ENCODE measurements at places on chromosomes 2 and 18. TPM values are rescaled to one million over a fixed set of nuclear protein-coding genes. Genes with fewer than 3 reads are reported as not detected.

GRHL1 gene
- total RNA-seq = 1.7 TPM

UGT1A9 gene
- total RNA-seq = not detected

TXNL4A gene
- 46.6 TPM for total RNA-seq

NT5DC4 gene
- total RNA-seq = not detected

FIGN gene
- 1.6 TPM for total RNA-seq

SEPTIN10 gene
- 73.1 TPM for total RNA-seq

HTR2B gene
- total RNA-seq = 159 TPM

LPIN1 gene
- total RNA-seq = 69.6 TPM

ZEB2 gene
- 40.6 TPM for total RNA-seq

TMEM182 gene
- total RNA-seq = 1.3 TPM

GRCh38 chr18:3447895-3448837 is 1.8 kb upstream of the TGIF1 start:
- DNase-seq = peak; percentile 99

- no peak for DNase-seq
Measured at GRCh38 chr2:105175231-105175630, 66.3 kb upstream of the GPR45 start.

DNA sequence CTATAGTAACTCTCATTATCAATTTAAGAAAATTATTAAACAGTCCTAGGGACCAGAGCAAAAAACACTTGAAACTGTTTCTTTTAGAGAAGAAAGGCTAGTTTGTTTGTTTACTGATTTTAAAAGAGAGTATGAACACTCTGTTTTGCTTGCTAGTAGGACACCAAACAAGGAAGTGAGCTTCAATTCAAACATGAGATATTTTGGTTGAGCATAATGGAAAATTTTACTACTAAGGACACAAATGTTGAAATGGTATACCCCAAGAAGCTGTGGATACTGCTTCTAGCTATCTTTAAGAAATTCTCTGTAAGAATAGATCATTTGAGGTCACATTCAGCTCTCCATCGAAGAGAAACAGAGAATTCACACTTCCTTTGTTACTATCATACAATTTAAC is 216.3 kb upstream of the SMAD7 start:
- DNase-seq = peak; percentile 14

DNA sequence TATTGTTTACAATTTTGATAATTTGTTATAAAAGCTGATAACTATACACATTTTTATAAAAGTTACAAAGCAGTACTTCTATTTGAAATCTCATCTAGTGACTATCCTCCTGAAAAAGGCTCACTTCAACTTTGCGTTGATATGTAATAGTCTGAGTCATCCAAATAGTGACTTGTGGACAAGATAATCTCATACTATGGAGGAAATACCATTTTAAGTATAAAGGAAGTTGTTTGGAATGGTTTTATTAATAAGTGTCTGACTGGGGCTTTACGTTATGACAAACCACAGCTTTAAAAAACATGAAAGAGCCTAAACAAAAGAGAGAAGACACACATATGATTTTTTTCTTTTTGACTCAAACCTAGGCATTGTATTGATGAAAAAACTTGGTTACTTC is 272.3 kb upstream of the COL3A1 start:
- peak; percentile 82 for DNase-seq

DNA sequence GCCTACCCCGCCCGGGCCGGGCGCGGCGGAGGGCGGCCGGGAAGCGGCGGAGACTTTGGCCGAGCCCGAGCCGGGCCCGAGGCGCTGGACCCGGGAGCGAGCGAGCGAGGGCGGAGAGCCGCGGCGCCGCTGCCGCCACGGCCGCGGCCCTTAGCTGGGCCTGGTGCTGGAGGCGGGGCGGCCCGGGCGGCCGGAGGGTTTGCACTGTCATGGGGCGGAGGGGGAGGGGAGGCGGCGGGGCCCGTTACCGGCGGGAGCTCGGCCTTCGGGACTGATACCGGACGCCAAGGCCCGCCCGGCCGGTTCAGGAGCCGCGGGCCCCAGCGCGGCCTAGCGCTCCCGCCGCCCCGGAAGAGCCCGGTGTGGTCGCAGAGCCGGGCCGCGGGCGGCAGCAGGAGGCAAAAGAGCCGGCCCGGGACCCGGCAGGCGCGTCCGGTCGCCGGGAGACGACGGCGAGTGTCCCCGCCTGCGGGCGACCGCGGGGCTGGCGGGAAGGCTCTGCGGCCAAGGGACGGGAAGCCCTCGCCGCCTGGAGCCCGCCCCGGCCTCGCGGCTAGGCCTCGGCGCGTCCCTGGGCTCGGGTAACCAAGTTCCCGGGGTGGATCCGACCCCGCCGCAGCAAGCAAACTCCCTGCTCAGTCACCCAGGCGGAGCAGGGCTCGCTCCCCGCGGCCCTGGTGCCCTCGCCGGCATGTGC is 697 bp downstream of the KCMF1 start:
- peak; percentile 48 for DNase-seq

DNA sequence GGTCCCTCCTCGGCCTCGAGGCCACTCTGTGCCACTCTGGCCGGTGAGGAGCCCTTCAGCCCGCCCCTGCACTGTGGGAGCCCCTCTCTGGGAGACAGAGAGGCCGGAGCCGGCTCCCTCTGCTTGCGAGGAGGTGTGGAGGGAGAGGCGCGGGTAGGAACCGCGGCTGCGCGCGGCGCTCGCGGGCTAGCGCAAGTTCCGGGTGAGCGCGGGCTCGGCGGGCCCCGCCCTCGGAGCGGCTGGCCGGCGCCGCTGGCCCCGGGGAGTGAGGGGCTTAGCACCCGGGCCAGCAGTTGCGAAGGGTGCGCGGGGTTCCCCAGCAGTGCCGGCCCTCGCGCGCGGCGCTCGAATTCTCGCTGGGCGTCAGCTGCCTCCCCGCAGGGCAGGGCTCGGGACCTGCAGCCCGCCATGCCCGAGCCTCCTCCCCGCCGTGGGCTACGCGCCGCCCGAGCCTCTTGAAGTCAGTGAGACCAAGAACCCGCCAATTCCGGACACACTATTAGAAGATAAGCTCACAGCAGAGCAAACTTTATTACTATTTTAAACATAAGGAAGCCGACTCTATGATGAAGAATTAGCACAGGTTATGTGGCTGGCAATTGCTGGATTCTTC is 825.8 kb upstream of the FANCL start:
- DNase-seq = no peak

DNA sequence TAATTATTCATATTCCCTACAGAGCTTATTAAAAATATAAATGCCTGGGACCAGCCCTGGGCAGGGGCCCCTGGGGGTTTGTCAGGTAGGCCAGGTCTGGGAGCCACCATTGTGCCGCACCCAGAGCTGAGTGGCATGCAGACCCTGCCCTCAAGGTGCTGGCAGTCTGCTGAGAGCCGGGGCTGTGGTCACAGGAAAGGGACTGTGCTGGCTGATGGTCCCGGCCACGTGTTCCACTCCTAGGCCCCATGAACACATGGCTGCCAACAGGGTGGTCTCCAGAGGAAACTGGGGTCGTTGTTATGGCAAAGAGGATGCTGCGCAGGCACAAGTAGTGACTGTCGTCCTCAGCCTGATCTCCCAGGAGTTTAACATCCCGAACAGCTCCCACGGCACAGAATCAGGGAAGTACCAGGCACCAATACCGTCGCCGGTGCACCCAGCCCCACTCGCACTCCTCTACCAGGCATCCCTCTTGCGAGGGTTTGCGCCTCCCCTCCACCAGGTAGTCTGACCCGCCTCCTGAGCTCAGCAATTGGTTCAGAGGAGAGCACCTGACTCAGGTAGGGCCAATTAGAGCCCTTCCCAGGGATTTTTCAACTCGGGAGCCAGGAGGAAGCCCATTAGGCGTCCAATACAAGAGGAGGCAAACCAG is 39.2 kb upstream of the BIN1 start:
- DNase-seq = no peak

- no peak for DNase-seq
Measured at GRCh38 chr2:15772086-15772595, 168.2 kb upstream of the MYCN start.

DNA sequence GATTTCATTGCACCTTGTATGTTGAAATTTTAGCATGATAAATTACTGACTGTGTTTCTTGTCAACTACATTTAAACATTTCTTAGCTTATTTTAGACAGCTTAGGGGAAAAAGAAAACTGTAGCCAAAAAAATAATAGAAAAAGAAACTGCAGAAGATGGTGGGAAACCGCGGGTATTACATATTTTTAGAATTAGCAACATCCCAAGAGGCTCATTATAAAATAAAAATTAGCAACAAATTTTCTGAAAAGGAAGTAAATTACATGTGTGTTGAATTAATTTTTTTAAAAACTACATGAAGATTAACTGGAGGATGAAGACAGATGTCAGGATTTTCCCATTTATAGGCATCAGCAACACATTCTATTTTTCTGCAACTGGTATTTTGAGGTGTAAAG is 4.3 kb downstream of the PELI1 start:
- DNase-seq = no peak

DNA sequence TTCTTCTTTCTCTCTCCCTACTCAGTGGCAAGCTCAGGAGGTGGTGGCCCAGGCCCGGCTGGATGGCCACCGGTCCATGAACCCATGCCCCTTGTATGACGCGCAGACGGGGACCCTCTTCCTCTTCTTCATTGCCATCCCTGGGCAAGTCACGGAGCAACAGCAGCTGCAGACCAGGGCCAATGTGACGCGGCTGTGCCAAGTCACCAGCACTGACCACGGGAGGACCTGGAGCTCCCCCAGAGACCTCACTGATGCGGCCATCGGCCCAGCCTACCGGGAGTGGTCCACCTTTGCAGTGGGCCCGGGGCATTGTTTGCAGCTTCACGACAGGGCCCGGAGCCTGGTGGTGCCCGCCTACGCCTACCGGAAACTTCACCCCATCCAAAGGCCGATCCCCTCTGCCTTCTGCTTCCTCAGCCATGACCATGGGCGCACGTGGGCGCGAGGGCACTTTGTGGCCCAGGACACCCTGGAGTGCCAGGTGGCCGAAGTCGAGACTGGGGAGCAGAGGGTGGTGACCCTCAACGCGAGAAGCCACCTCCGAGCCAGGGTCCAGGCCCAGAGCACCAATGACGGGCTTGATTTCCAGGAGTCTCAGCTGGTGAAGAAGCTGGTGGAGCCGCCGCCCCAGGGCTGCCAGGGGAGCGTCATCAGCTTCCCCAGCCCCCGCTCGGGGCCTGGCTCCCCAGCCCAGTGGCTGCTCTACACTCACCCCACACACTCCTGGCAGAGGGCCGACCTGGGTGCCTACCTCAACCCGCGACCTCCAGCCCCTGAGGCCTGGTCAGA is 1.8 kb downstream of the NEU2 start:
- DNase-seq = no peak

GRCh38 chr2:55159037-55159651 is 72.9 kb downstream of the CLHC1 start:
- no peak for DNase-seq

GRCh38 chr2:34123996-34124785 is 525.1 kb upstream of the FAM98A start:
- DNase-seq = no peak

DNA sequence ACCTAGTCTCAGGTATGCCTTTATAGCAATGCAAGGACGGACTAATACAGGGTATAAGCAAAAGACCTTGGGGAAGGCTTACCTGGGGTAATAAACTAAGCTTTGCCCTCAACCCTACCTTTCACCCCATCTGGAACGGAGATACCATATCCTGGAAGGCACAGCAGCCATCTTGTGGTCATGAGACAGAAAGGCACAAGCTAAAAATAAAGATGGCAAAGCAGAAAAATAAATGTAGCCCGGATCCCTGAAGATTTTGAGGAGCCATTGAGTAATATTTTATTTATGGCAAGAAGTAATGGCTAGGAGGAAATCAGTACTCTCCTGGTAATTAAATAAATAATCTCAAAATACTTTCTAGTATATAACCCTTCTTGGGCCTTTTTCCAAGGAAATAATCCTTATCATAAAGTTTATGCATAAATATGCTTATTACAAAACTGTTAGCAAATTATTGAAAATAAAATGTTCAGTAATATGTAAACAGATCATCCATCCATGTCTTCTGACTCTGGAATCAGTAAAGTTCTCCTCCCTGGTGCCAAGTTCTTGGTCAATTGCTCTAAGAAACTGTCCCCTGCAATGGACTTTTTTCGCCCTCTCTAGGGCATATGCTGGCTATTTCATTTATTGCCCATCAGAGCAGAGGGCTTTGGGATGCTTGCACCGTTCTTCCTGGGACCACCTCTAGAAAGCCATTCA is 198.7 kb downstream of the SPP2 start:
- no peak for DNase-seq

- DNase-seq = no peak
Measured at GRCh38 chr2:157258520-157259326, 1.2 kb downstream of the GALNT5 start.

GRCh38 chr2:101827246-101827645 is 129.7 kb downstream of the MAP4K4 start:
- DNase-seq = peak; percentile 95

DNA sequence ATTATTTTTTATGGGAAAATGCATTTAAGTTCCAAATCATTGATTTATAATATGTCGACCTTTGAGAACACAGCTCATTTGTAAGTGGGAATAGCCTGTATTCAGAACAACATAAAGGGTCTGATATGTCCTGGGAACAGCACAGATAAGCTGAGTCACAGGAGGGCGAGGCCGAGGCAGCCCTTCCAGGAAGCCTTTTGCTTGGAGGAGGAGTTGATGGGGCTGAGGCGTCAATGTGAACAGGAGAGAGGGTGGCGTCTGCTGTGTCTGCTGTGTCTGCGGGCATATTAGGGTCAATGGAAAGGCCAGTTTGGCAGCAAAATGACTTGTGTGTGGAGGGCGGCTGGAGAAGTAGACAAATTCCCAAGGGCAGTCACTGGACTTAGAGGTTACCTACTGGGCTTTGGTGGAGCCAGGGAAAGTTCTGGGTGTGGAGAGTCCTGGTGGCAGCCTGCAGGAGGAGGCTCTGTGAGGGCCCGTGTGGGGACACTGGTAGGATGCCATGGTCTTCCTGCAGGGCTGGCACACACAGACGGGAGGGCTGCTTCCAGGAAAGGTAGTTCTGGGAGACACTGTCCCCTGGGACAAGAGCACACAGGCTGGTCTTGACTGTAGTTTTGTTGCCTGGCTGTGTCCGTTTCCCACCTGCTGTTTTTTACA is 128.1 kb downstream of the GLI2 start:
- peak; percentile 92 for DNase-seq

DNA sequence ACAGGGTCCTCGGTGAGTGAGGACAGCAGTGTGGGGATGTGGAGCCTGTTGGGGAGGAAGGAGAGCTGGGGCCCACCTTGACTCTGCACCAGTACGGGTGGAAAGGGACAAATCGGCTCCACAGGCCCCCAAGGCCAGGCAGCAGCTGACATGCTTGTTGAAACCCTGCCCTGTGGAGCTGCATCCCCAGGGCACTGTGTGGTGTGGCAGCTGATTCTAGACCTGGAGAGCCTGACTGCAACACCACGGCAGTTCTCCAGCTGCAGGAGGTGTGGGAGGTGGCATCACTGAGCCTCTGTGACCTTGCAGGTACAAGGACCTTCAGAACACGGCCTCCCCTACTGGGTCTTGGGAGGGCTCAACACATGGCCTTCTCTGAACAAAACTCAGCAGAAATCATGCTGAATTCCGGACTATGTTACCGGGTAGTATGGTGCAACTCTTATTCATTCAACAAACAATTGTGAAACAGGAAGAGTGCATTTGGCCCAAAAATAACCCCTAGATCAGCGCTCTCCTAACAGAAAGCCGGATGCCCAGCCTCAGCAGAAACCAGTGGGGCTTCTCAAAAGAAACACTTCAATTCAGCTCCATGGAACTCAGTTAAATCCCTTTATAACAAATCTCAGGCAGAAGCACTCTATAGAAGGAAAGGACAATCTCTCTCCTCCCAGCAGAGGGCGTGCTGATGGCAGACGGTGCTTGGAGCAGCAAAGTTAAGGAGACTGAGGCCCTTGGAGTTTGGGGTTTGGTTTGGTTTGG is 104.4 kb upstream of the SALL3 start:
- DNase-seq = no peak

Measured in fibroblast of villous mesenchyme (primary cell).